Right hindlimb (tissue), 1 donor: ENCODE measurements at places on chromosomes 11 and 22.
A peak's percentile ranks its signal among the peaks of the same experiment; 100 is the strongest.

GRCh38 chr11:86176165-86176884 is 68.2 kb upstream of the EED start:
- DNase-seq, result no peak

DNA sequence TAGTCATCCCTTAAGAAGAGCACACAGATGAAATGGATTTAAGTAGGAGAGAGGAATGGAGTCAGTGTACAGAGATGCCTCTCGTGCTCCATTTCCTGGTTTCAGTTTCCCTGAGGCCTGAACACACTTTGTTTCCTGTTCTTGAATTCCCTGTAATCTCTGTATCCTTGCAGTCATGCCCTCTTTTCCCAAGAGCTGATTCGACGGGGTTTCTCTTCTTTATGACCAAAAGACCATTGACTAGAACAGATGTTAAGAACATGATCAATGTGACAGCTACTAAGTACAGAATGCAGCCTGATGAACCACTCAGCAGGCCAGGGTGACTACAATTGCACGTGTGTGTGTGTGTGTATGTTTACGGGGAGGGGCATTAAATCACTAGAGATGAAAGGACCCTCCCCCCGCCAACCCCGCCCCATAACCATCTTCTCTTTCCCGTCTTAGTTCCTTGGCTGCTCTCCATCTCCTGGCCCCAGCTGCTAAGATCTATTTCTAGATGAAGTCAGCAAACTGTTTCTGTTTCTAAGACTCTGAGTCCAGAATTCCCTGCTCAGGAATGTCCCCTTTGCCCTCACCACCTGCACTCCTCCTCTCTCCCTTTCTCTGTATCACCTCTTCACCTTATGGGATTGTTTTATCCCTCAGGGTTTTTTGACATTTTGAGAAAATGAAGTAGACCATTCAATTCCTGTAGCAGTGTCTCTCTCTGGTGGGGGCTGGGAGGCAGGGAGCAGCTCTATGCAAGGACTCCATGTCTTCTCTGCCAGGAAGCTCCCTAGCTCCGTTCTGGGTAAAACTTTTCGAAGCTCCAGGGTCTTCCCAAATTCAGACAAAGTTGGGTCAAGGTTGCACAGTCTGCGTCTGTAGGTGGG is 26.0 kb downstream of the SLC22A6 start:
- peak; percentile 83 for DNase-seq

DNA sequence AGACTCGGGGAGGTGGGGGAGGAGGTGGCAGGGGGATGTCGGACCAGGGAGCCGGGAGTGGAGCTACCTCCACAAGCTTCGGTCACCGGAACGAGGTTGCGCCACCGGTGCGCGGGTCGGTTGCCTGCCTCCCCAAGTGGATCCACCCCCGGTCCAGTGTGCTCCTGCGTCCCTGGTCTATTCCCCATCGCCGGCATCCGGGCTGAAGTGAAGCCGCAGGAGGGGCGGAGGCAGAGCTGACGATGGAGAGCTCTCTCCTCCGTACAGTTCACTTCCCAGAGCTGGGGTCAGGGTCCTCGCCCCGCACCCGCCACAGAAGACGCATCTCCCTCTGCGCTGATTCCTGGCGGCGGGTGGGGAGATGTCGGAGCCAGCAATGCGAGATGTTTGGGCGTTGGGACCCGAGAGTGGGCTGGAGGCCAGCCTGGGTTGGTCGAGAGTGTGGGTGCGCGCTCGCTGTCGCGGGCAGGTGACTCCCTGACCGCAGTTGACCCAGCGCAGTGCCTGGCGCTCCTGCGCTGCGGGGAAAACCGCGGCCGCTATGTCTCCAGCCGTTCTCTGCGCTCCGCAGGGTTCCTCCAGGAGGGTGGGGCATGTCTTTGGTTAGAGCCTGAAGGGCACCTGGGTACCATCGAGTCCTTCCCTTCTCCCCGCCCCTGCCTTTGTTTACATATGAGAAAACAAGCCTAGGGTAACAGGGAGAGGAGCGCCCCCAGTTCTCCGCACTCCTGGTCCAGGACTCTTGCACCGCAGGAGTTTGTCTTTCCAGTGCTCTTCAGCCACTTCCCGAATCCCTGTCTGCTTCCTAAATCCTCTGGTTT is 1.7 kb downstream of the C11orf96 start:
- no peak for DNase-seq

DNA sequence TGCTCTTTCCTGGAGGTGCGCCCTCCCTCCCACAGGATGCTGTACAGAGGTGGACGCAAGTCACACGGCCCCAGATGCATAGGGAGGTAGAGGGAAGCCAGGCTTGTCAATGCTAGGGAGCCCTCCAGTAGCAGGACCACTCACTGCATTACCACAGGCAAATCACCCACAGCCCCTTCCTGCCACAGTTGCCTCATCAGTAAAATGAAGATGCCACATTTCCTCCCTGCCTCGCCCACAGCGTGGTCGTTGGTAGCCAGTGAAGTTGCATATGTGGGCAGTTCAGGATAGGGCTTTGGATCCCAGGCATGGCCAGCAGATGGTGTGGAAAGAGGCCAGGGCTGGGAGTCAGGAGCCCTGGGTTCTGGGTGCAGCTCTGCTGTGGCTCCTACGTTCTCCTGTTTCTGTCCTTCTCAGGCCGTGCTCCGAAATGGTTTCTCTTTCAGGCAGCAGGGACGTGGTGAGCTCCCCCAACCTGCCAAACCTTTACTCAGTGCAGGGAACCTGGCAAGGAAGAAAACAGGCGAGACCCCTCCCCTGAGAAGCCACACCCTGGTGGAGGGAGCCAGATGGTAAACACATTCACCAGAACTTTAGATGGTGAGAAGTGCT is 22.6 kb downstream of the DAGLA start:
- DNase-seq, result no peak

DNA sequence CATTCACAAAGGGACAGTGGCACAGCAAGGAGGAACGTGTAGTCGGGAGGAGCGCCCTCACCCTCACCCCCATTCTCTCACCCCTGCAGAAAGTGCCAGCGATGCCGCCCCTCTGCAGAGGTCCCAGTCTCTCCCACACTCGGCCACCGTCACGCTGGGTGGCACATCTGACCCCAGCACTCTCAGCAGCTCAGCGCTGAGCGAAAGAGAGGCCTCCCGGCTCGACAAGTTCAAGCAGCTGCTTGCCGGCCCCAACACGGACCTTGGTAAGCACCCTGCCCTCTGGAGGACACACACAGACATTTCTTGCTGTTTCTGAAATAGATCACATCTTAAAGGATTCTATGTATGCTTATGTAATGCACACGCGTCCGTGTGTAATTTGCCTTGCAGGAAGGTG is 34.9 kb downstream of the TBC1D22A start:
- DNase-seq, result peak; percentile 55

- DNase-seq, result no peak
Observed at GRCh38 chr22:35642305-35642741, 5.9 kb upstream of the APOL6 start.

DNA sequence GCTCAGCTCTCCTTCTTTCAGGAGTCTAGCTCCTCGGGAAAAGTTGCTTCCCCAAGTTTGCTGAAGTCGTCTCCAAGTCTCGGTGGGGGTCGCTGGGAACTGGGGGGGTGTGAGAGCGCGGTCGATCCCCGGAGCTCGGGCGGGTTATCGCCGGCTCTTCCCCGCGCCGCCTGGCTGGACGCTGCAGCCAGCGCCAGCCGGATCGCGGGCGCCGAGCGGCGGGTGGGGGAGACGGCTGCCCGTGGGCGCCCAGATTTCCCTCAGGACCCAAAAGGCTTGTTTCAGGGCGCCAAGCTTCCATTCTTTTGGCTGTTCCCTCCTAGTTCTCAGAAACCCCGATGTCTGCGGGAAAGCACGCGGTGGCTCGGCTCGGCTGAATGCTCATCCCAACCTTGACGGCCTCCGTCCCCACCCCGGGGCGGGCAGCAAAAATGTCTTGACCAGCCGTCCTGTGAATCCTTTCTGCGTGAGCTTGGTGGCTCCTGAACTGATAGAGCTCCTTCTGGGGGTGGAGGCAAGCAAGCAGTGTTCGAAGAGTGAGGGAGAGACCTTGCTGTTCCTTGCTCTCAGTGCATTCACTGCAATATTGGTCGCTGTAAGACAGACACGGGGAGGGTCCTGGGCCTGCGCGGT is 1.7 kb downstream of the ZBTB16 start:
- peak; percentile 67 for DNase-seq

DNA sequence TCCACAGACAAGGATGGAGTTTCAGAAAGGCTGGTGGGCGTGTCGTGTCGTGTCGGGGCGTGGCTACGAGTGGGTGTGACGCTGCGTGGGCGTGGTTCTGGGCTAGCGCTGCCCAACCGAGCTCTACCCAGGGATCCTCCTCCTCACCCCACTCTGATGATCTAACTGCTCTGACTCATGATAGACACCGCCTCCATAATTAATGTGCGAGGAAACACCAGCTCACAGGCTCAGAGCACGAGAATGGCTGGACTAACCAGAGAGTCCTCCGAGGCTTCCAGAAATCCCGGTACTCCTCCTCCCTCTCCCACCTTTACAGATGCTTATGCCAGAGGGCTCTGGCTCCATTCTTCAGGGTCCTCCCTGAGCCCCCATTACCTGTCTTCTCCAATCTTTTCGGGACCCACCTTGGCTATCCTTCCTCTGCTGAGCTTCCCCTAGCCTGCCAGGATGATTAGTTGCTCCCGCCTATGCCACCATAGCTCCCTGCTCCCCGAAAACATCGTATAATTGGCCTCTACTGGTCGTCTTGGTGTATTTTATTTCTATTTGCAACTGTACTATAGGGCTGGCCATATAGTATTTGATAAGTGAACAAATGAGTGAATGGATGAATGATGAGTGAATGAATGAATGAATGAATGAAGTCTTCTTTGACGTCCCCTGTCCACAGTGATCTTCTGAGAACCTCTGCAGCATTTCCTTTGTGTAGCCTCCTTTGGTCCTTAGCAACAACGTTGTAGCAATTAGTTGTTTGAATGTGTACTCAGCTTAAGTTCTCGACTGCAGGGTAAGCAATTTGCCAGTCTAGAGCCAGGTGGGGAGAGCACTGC is 21.7 kb downstream of the TMPRSS13 start:
- peak; percentile 87 for DNase-seq

DNA sequence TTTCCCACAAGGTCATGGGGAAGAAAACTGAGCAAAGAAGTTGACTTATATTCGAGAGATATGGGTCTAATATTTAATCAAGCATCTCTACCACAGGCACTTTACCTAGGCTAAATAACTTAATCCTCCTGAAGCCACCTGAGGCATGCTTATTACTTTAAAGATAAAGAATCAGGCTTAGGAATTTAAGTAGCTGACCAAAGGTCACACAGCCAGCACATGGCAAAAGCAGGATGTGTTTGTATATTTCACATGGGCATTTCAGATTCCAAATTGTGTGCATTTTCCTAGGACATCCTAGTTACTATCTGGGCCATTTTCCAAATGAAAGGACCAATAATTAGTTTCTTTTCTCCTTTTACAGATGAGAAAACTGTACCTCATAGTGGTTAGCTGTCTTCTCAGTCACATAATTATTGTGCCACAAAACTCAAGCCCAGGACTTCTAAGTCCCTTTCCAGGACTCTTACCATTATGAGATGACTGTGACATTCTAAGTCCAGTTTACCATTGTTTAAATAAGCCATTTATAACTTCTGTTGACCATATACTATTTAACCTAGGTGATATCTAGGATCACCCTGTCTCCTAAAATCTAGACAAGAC is 112.1 kb upstream of the ZC3H12C start:
- DNase-seq, result no peak

DNA sequence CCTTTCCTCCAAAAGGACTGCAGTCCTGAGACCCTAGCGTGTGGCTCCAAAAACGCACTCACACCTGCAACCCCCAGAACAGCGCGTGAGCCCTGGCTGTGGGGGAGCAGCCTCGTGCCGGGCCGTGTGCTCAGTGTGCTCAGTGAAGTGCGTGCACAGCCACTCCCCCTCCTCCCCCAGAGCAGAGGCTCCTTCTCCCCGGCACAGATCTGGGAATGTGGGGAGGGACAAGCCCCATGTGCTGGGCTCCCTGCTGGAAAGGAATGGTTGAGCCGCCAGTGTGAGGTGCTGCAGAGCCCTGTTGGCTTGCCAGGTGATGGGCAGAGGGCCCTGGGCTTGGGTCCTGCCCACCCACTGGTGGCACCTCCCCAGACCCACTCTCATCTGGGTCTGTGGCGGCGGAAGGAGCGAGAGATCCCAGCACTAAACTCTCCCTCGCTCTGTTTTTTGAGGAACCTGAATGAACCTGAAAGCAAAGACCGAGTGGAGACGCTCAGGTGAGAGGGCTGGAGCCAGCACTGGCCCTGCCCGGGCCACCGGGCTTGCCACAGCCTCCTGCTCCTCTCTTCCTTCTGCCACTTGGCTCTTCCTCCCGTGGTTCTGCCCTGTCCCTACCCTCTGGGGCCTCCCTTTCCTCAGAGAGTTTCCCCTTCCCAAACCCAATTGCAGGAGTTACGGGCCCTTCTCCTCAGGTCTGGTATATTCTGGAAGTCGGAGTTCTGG is 9.0 kb downstream of the RCOR2 start:
- no peak for DNase-seq

- peak; percentile 77 for DNase-seq
Observed at GRCh38 chr11:119626871-119627270, 102.1 kb downstream of the NECTIN1 start.

- no peak for DNase-seq
Observed at GRCh38 chr11:111179184-111179910, 66.2 kb upstream of the POU2AF2 start.

- DNase-seq, result no peak
Observed at GRCh38 chr11:94751218-94751609, 16.9 kb upstream of the AMOTL1 start.

DNA sequence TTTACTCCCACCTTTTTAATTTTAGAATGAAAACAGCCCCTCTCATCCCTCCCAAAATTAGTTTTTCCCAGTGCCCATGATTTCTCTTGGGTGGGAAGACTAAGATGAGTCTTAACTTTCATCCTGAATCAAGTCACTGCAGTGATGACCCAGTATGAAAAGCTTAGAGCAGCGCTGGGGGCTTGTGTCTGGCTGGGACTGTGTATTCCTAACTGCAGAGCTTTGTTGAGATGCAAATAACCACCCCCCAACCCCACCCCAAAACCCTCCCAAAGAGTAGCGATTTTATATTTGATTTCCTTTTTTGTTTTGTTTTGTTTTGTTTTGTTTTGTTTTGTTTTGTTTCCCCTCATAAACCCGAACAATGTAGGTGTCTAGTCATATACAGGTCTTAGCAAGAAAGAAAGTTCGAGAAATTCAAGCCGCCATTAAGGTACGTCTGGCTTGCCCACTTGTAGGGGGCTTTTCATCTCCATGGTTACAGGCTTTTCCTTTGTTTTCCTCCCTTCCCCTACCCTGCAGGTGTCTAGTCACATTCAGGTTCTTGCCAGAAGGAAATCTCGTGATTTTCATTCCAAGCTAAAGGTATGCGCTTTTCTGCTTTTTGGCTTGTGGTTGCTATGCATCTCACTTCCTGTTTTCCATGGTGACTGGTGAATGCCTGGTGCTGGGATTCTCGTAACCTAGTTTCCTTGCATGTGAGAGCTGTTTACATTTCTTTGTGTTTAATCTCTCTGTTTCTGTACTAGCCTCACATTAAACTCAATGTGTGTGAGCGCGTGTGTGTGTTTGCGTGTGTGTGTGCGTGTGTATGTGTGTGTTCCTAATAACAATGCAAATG is 144.6 kb upstream of the RASSF10 start:
- peak; percentile 69 for DNase-seq

GRCh38 chr11:71246559-71246958 is 5.8 kb downstream of the SHANK2 start:
- DNase-seq, result no peak
